Left forelimb (tissue), 1 donor: ENCODE measurements at places on chromosomes 12 and 14.

GRCh38 chr12:104433061-104433460 is 23.7 kb upstream of the CHST11 start:
- DNase-seq = no peak

DNA sequence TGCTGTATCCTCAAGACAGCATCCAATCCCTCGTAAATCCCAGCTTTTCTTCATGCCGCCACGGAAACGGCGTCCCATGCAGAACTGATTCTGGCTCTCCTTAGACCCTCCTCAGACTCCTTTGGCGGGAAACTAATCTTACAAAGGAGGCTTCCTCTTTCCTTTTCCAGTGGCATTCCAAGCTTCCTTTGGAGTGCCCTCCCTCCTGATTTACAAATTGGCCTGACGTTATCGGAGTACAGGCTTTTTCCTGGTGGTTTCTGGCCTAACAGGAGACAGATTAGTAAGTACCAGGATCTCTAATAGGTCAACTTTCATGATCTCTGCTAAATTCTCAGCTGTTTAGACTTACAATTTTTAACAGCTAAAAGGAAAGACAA is 1.3 kb upstream of the ZDHHC17 start:
- no peak for DNase-seq

GRCh38 chr12:92764831-92765230 is 62.0 kb downstream of the PLEKHG7 start:
- no peak for DNase-seq

- no peak for DNase-seq
These were observed 80.3 kb downstream of the DCAF5 start for GRCh38 chr14:69072584-69072983.

DNA sequence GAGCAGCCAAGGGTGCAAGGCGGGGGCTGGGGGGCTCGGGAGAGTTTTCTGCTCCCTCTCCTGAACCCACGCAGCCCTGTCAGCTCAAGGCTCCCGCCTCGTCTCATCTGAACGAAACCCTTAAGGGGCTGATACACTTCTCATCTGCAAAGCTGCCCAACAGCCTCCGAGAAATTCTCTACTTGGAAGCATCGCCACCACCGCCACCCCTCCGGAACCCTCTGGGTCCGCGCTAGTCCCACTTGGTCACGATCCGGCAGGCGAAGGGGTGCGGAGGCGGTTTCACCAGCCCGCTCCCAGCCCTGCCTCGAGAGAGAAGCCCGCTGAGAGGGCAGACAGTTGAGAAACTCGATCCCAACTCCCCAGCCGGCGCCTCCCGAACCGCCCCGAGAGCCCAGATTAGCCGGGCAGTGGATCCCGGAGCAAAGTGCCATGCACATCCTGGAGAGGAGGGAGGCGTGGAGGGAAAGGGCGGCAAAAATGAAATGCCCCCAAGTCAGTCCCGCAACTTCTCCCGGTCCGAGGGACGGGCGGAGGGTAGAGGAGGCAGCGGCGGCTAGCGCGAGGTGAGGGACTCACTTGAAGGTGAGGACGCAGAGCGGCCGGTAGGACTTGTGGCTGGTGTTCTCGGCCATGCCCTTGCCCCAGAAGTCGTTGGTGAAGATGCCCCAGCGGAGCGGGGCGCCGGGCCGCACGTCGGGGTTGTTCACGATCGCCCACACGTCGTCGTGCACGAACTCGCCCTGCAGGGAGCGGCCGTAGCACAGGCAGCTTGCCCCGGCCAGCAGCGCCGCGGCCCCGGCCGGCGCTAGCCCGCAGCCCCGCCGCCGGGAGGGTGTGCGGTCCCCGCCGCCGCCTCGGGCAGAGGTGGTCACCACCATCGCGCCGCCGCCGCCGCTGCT is 620 bp downstream of the TMTC1 start:
- DNase-seq = peak; percentile 73

DNA sequence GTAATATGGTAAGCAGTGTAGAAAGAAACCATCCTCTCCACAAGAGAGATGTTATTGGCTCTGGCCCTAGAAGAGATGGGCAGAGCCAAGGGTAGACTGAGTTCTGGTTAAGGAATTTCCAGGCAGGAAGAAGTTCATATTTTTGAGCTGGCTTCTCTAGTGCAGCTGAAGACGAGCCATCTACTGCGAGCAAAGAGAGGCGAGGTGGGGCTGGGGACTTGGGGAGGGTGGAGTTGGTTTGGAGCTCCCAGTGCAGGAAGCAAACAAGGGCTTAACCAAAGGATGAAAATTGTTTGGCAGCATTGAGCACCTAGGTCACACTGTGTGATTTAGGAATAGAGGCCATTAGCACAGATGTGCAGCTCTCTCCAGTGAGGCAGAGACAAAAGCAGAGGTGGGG is 239.6 kb downstream of the ZFP36L1 start:
- peak; percentile 63 for DNase-seq

DNA sequence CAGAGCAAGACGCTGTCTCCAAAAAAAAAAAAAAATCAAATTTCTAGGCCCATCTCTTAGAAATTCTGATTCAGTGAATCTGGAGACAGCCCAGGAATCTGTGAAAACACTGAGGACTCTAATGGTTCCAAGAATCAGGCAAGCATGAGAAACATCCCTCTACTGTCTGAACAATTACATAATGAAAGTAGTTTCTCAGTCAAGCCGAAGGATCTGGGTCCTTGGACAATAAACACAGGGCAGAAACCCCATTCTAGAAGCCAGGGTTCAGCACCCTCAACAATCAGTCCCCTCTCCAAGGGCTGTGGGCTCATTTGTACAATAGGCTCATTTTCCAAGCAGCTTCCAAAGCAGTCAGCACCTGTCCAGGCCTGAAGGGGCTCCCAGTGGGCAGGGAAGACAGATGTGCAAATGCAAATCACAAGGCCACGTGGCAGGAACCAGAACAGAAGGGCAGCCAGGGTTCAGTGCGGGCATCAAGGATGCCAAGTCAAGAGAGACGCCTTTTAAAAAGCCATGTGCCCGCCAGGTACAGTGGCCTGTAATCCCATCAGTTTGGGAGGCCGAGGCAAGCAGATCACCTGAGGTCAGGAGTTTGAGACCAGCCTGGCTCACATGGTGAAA is 96.1 kb downstream of the KSR2 start:
- DNase-seq = no peak

DNA sequence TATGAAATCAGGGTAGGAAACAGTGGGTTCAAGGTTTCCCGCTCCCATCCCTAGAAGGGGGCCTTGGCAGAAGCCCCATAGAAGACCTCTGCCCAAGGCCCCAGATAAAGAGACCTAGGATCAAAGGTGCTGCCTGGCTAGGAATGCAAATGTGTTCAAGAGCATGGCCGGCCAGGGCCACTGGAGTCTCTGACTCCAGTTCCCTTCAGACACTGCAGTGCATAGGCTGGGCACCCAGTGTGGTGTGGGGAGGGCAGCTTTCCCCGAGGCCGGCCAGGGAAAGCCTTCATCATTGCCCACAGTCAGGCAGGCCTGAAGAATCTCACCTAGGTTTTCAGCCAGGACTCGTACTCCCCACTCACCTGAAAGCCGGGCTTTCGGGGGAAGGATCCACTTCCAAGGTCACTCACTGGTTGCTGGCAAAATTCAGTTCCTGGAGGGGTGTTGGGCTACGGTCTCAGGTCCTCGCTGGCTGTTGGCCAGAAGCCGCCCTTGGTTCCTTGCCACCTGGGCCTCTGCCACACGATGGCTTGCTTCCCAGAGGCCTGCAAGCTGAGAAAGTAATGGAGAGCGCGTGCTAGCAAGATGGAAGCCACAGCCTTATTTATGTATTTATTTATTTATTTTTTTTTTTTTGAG is 9.7 kb upstream of the PEBP1 start:
- DNase-seq = no peak

DNA sequence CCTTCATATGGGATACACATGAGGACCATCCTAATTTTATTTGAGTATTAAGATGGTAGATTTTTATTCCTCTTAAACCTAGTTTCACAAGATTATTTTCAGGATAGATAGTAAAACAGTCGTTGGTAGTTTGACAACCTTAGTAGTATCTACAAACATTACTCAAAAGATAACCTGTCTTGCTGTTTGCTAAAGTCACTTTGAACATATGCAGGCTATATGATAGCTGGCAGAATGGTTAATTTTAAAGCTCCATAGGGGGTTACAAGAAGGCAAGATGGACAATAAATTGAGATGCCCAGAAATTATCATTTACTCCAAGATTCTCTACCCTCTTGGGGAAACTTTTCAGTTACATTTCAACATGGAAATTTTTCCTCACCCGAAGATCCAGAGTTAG is 525.7 kb downstream of the SOX5 start:
- no peak for DNase-seq

GRCh38 chr12:57086493-57087009 is 2.4 kb upstream of the NAB2 start:
- DNase-seq = no peak

GRCh38 chr12:114232187-114232586 is 173.8 kb downstream of the TBX5 start:
- DNase-seq = no peak

DNA sequence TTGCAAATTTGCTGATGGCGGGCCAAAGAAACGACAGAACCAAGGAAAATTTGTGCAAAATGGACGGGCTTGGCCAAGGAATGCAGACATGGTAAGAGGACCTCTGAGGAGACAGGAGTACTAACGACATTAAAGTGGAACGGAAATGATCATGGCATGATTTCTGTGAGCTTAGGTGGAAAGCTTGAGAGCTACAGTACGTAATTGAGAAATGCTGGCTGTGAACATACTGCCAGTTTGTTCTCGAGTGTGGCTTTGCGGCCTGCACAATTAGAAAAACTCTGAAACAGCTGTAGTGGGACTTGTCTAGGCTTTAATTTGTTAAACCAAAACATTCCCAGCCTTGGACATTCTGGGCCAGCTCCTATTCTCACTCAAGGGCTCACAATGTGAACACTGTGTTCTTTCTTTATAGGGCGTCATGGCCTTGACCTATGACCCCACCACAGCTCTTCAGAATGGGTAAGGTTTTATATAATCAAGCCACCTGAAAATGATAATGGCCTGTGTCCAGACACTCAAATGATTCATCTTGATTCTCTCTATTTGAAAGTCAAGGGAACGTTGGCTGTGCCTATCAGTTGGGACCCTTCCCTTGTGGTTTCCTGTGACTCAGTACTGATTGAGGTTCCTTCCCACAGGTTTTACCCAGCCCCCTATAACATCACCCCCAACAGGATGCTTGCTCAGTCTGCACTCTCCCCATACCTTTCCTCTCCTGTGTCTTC is 48.5 kb downstream of the BAZ2A start:
- no peak for DNase-seq

DNA sequence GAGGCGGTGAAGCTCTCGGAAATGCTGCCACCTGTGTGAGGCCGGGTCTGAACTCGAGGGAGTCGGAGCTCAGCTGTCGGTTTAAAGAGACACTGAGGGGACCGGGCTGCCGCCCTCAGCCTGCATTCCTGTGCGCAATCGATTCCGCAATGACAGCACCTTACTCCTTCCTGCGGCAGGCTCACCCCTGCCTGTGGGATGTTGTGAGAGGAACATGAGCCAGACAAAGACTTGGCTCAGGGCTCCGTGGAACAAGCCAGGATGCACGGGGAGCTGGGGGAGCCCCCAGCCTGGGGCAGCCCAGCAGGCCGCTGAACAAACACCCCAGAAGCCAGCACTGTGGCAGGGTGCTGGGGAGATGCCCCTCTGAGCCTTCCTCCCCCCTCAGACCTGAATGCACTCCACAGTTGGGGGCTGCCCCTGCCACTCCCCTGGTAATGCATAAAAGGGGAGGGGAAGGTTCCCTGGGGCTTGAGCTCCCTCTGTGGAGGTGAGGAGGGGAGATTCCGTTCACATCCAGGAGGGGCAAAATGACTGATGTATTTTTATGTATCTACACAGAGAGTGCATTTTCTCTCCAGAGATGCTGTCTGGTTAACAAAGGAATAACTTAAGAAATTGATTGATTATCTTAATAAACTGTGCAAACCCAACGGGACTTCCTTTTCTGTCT is 20.6 kb downstream of the RFLNA start:
- DNase-seq = no peak

GRCh38 chr14:105849933-105850626 is 323.7 kb downstream of the TMEM121 start:
- DNase-seq = no peak

DNA sequence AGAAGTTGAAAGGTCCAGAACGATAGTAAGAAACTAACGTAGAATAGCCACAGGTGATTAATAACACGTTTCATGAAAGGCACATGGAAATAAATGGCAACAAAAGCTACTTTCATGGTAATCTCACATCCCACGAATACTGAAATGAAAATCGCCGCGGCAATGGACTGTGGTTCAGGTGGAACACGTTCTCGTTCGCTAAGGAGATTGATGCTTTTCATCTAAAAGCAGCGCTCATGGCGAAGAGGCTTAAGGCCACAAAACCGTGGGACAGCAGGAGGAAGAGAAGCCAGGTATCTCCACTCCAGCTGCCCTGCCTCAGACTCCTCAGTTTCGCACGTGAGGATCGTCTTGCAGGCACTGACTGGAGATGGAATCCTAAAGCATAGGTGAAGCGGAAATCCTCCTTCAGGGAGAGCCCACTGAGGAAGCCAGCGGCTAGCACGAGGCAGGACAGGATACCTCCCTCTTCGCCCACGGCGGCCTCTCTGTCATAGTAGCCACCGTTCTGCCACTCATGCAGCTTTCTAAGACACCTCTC is 696 bp upstream of the GPHN start:
- no peak for DNase-seq

DNA sequence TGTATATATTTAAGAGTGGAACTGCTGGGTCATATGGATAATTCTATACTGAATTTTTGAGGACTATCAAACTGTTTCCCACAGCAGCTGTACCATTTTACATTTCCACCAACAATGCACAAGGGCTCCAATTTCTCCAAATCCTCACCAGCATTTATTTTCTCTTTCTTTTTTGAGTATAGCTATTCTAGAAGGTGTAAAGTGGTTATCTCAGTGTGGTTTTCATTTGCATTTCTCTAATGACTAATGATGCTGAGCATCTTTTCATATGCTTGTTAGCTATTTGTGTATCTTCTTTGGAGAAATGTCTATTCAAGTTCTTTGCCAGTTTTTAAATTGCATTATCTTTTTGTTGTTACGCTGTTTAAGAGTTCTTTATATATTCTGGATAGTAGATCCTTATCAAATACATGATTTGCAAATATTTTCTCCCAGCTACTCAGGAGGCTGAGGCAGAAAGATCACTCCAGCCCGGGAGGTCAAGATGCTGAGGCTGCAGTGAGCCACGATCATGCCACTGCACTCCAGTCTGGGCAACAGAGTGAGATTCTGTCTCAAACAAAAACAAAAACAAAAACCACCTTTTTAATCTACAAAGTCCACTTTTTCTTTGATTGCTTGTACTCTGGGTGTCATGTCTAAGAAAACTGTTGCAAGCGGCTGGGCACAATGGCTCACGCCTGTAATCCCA is 32.8 kb downstream of the GTF2A1 start:
- DNase-seq = no peak

- no peak for DNase-seq
These were observed 1.3 kb downstream of the BHLHE41 start for GRCh38 chr12:26123482-26123980.

- DNase-seq = no peak
These were observed 900.9 kb downstream of the FLRT2 start for GRCh38 chr14:86430853-86431252.

DNA sequence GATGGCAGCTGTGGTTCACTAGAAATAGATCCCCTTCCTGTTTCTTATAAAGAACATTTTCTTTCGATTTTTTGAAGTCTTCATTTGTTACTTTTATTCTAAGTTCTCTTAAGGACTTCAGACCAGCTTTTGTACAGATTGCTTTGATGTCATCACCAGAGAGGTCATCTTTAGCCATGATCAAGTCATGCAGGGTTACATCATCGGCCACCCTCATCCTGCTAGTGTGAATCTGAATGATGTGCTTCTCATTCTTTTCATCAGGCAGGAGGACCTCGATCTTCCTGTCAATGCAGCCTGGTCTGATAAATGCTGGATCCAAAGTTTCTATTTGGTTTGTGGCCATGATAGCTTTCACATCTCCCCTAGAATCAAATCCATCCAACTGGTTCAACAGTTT is 706.7 kb downstream of the RERGL start:
- no peak for DNase-seq
